ENCODE measurements at places on chromosomes 1 and 21.

DNA sequence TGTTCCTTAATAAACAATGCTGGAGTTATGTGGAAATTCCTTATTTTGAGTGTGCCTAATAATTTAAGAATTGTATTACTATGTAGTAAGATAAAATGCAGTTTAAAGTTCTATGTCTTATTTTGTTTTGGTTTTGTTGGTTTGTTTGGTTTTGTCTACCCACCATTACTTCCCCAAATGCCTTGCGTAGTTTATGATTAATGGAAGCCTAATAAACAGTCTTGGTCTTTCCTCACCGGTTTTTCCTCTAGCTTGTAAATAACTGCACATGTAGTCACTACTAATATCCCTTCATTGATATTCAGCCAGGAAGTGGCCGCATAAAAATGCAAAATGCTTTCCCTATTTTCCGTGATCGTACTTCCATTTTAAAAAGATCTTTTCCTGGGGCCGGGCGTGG, 2.9 kb downstream of the SDCCAG8 start:
- DNase-seq: no peak

DNA sequence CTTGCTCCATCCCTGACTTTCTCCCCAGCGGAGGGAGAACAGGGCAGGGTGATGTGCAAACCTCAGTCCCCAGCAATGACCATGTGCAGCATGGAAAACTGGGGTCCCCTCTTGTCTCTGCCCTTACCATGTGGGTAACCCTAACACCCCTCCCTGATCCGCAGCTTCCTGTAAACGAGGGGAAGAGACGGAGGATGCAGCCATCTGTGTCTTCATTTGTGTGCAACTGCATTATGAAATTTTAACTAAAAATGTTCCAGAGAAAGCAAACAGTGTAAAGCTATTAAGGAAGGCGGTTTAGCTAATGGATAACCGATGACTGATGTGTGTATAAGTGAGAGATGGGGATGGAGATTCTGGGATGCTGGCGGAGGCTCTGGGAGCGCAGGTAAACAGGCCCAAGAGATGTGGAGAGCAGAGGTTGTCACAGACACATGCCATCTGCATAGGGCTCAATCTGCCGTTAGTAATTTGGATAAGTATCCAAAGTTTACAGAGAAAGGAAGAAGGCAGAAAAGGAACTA, 206.6 kb downstream of the DSCAM start:
- DNase-seq: no peak

- DNase-seq: peak; percentile 89
These were observed at the start of gene IRF2BP2 for GRCh38 chr1:234610061-234610665. IRF2BP2 (minus strand) TSS chr1:234610178; CDS start chr1:234609494, 684 bp downstream.

GRCh38 chr1:25462732-25463131, 32.0 kb downstream of the MACO1 start:
- no peak for DNase-seq

- peak; percentile 82 for DNase-seq
These were observed 1.3 kb downstream of the ARL8A start for GRCh38 chr1:202143011-202143767.

- DNase-seq: no peak
These were observed 46.2 kb upstream of the EPHA8 start for GRCh38 chr1:22516906-22517571.

DNA sequence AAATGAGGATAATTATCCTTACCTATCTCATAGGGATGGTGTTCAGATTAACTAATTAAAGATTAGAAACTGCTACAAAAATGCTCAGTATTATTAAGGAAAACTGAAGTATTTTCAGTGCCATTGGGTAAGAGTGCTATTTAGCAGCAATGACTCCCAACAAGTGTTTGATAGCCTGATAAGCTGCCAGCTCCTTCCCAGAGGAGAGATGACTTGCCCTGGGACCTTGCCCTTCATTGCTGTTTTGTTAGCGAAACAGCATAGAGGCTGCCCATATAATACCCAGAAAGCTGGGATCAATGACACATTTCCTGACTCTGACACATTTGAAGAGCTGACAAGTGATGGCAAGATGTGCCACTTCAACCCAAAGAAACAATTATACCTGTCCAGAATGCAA, 592.2 kb downstream of the ADGRL2 start:
- no peak for DNase-seq

DNA sequence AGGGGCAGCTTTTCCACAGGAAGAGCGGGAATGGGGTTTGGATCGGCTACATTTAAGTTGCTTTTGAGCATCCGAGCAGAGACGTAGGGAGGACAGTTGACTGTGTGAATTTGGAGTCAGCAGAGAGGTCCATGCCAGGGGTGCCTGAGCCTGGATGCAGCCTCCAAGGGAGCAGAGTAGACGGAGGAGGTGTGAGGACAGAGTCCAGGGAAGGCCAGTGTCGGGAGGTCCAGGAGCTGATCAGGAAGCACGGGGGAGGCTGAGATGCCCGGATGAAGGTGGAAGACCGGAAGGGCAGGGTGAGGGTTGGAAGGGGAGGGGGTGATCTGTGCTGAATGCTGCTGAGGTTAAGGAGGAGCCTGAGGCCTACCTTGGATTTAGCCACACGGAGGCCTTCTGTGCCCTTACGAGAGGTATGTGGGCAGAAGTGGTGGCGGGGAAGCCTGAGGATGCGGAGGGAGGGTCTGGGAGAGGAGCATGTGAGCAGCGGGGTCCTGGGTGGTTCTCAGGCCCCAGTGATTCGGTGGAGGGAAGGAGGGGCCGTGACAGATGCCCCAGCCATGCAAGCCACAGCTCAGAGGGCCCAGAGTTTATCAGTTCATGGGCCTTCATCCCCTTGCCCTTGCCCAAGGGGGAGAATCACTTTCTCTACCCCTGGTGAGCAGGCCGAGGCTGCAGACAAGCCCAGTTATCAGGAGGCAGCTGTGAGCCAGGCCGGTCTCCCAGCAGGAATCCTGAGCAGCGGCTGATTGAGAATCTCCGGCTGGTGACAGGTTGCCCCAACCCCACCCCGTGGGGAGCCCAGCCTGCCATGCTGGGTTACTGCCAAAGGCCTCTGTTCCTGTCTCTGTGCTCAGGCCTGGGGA, 54.0 kb upstream of the ACTL8 start:
- no peak for DNase-seq

GRCh38 chr1:93969887-93970286, 60.7 kb upstream of the GCLM start:
- DNase-seq: no peak

DNA sequence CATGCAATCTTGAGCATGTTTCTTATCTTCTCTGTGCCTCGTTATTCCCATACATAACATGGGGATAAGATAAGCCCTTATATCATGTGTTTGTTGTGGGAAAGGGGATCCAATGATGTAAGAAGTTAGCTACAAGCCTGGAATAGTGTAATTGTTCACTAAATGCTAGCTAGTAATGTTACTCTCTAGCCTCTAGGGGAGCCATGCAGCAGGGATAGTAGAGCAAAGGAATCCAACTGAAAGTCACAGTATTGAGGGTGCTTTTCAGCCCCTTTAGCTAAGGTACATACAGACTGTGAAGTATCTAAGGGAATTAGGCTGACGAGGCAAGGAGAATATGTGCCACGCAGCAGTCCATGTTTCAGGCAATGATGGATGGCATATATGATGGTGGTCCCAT, 46.9 kb downstream of the IL23R start:
- DNase-seq: peak; percentile 25

DNA sequence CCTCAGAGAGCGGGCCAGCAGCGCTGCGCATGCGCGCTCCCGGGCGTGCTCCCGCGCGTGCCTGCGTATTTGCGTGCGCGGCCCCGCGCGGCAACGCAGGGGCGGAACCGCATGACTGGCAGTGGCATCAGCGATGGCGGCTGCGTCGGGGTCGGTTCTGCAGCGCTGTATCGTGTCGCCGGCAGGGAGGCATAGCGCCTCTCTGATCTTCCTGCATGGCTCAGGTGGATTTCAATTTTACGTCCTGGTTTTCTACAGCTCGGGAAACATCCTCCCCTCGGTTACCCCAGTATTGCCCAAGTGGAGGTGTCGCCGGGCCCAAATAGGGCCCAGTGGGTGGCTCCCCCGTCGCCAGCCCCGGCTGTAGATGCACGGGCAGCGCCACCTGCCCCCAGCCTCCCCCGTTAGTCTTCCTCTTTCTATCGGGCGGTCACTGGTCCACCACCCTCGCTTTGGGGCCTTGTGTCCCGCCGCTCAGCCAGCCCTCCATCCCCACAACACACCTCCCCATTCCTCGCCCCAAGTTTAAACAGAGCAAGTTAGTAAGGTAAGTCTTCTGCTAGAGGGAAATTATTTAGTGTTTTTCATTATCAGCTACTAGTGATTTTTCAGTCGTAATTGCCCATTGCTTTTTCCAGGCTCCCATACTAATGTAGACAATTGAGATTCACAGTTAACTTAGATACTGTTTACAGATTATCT, at the start of gene LYPLAL1:
Gene LYPLAL1, plus strand, starts transcription at position 121 of the 702 bp plus-strand sequence. Its CDS starts 13 bp downstream, at position 134.
- peak; percentile 92 for DNase-seq

DNA sequence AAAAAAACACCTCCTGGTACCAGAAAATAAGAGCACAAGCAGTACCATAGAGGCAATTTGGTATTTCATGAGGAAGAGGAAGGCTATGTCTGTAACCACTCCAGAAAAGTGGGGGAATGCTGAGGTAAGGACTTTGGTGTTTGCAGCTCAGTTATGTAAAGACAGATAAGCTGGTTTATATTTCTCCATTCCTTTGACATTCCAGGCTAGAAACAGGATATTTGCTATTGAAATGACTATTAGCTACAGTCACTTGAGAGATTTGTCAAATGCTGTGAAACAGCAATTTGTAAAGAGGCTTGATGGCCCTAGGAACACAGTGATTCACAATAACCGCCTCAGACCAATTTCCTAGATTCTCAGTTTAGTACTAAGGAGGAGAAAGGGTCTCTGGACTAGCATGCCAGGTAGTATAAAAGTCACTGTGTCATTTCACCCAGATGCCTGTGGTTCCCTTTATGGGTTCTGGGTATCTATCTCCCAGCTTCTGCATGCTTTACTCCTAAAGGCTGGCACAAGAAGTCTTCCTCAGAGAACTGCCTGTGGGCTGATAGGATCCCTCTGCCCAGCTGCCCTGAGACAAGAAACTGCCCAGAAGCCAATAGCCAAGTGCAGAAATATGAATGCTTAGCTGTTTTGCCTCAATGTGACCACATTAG, 80.5 kb downstream of the VCAM1 start:
- DNase-seq: no peak

GRCh38 chr1:71068325-71069240, 12.3 kb downstream of the ZRANB2 start:
- no peak for DNase-seq

- peak; percentile 42 for DNase-seq
These were observed 73.5 kb downstream of the EPS15 start for GRCh38 chr1:51445351-51446090.

GRCh38 chr21:24023936-24024335, 1583.3 kb downstream of the MRPL39 start:
- no peak for DNase-seq

- DNase-seq: peak; percentile 74
These were observed 40.3 kb upstream of the LRRC8B start for GRCh38 chr1:89484092-89485038.

DNA sequence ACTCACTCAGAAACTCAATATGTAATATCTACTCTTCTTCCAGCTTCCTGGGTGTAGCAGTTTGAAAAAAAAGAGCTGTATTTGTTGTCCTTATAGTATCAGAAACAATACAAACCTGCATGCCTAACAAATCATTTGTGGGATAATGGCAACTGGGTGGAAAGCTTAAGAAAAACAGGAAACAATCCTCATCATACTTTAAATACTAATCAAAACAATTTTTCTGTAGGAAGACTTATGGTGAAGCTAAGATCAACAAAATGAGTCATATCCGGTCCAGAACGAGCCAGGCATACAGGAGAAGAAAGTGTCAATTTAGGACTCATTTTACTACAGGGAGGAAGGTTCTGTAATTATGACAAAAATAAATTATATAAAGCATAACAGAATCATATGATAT, 181.8 kb upstream of the ADGRL4 start:
- peak; percentile 4 for DNase-seq

DNA sequence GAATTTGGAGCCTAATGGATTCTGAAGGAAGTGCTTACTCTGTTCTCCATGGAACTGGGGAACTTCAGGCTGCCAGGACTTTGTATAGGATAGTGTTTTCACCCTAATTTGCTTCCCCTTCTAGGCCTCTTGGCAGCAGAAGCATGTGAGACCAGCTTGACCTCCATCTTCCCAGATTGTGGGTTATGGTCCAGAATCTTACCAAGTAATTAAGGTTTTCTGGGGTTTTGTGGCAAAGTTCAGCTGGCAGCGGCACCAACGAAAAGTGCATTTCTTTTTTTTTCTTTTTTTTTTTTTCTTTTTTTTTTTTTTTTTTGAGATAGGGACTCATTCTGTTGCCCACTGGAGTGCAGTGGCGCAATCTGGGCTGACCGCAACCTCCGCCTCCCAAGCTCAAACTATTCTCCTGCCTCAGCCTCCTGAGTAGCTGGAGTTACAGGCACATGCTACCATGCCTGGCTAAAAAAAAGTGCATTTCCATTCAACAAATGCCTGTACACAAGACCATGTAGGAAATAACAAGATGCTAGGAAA, 3.4 kb upstream of the BMP8A start:
- DNase-seq: peak; percentile 82

DNA sequence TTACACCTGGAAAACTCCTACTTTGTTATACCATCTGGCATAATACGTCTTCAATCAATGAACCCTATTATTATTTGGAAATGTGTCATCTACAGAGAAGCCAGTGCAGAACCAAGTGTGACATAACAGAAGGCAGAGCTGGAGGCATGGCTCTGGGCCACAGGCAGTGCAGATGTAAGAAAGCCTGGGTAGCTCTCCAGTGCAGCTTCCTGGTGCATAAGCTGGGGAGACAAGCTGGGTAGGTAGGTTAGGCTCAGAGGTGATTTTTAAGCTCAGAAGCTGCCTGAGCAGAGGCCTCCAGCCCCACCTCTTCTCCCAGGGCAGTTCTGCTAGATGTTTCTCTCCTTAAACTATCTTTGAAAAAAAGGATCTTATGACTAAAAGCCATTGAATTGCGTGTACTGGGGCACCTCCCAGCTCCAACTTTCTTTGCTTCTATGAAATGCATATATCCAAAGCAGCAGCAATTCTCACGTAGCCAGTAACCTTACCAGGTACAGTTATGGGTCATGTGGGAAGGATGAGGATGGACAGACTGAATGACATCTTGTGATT, 30.7 kb downstream of the AKNAD1 start:
- DNase-seq: no peak

DNA sequence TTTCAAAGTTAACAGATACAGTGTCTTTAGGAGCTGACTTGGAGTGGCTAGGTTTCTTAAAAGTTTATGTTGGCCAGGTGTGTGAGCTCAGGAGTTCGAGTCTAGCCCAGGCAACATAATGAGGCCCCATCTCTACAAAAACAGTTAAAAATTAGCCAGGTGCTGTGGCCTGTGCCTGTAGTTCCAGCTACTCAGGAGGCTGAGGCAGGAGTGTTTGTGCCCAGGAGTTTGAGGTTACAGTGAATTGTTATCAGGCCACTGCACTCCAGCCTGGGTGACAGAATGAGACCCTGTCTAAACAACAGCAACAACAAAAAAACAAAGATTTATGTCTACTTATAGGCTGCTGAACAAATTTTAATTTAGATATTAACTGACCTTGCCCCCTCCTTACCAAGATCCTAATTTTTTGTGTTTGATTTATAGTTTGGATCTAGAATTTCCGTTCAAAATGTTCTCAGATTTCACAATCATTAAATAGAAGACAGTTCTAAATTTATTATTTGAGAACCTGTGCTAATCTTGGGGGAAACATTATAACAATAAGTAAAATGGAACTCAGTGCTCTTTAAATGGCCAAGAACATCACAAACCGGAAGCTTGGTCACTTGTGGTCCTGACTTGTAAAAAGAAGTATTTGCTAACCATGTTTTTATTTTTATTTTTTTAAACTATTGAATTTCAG, 67.8 kb downstream of the POU2F1 start:
- DNase-seq: no peak

GRCh38 chr21:35428001-35428320, 378.9 kb upstream of the RUNX1 start:
- DNase-seq: no peak

GRCh38 chr1:245860657-245861544, 646.2 kb downstream of the SMYD3 start:
- DNase-seq: no peak
